ENCODE measurements at places on chromosomes 13 and 19.
A peak's percentile ranks its signal among the peaks of the same experiment; 100 is the strongest.

GRCh38 chr19:40807147-40808020 lies 8.4 kb downstream of the EGLN2 start:
- DNase-seq = no peak

DNA sequence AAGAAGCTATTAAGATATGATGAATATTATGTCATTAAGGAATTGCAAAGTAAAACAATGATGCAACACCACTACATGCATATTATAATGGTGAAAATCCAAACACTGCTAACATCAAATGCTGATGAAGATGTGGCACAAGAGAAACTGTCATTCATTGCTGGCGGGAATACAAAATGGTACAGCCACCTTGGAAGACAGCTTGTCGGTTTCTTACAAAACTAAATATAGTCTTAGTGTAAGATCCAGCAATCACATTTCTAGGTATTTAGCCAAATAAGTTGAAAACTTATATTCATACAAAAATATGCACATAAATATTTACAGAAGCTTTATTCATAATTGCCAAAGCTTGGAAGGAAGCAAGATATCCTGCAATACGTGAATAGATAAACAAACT lies 114.9 kb upstream of the EDNRB start:
- no peak for DNase-seq

GRCh38 chr19:2326699-2327360 lies 1.6 kb downstream of the LSM7 start:
- no peak for DNase-seq

DNA sequence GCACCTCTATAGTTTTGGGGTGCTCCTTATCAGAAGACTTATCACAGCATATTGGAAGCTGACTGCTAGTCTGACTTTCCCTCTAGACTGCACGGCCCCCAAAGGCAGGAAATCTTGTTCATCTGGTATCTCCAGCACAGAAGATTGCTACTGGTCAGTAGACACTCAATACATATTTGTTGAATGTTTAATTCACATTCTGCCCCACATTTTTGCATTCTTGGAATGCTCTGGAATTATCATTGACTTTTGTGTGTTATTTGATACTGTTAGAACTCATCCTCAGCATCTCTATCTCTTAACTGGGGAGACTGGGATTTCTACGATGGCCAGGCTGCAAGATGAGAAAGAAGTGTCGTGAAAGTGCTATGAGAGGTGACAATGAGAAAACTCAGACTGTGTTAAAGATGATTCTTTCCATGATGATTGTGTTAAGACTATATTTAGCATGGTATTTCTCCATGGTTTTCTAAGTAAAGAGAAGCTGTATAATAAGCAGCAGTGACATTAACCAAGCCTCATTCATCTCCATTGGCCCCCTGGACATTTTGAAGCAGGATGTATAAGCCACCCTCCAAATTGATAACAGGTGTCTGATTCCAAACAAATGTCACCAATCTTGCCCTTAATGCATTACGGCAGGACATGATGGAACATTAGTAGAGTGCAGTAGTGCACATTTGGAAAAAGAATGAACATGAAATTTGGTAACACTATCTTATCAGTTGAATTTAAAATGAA lies 440.9 kb downstream of the RFC3 start:
- no peak for DNase-seq

- no peak for DNase-seq
These were observed 37.7 kb downstream of the RGCC start for GRCh38 chr13:41495044-41495443.

DNA sequence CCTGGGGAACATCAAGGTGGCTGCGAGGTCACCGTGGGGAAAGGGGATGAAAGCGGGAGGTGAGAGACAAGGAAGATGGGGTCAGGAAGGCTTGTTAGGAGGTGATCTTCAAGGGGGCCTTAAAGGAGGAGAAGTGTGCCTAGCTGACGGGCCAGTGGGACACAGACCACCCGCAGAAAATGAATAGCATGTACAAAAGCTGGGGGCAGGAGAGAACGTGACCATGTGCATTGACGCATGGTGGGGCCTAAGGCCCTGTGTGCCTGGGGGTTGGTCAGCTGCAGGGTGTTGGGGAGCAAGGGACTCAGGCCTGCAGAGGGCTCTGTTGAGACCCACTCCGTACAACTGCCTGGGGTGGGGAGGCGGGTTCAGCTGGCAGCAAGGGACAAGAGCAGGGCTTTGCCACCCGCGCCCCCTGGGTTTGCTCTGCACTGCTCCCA lies 5.9 kb downstream of the RAB8A start:
- no peak for DNase-seq

GRCh38 chr19:47124937-47125668 lies 5.5 kb upstream of the SAE1 start:
- DNase-seq = no peak

DNA sequence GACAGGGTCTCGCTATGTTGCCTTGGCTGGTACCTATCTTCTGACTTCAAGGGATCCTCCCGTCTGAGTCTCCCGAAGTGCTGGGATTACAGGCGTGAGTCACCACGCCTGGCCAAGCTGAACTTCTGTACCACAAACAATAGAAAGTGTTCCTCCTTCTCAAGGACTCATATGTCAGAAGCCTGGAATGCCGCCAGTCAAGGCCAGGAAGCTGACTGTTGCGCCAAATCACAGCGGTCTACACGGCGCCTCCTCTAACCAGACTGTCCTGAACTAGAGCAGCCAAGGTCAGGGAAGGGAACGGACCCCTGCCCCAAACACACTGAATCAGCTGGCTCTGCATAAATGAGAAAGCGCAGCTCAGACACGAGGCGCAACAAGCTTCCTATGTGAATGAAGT lies 14.6 kb downstream of the RAB20 start:
- no peak for DNase-seq

GRCh38 chr19:19649580-19649995 lies 6.1 kb upstream of the GMIP start:
- no peak for DNase-seq

DNA sequence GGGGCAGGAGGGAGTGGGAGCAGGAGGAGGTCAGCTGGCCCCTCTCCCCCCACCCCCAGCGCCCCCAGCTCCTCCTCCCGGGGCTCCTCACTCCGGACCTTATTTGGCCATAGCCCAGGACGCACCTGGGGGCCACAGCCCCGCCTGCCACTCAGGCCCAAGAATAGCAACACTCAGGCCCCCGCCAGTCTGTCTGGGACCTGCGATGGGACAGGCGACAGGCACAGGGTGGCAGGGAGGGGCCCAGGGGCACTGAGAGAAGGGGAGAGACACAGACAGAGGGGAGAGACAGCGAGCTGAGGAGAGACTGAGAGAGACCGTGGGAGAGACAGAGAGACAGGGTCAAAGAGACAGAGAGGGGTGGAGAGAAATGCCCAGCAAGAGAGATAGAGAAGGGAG lies 10.2 kb downstream of the JOSD2 start:
- DNase-seq = no peak

GRCh38 chr19:3080286-3080685 lies 13.9 kb upstream of the GNA11 start:
- DNase-seq = no peak

DNA sequence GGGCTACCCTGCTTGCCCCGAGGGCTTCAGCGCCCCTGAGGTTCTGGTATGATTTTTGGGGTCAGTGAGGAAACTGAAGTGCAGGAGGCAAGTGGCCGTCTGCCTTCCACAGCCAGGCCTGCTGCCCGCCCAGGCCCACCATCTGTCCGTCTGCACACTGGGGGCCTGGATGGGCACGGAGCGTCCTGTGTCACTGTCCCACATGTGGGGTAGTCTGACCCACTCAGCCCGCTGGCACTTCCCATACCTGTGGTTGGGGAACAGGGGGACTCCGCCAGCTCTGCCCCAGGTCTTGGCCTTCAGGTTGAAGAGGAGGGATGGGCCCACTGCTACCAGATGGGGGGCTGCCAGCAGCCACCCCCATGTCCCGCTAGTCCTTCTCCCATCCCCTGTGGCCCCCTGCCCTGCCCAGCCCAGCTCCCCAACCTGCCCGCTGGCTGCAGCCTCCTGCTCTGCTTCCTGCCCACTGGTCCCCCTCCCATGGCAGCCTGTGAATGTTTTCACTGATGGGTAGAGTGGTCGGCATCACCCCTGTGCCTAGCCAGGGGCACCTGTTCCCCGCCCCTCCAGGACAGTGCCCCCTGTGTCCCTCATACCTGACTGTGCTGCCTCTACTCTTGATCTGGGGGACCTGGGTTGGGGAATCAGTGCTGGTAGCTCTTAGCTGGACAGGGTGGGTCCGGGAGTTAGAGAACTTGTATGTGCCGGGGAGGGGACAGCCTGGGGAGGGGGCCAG lies 9.5 kb downstream of the PIAS4 start:
- DNase-seq = no peak

DNA sequence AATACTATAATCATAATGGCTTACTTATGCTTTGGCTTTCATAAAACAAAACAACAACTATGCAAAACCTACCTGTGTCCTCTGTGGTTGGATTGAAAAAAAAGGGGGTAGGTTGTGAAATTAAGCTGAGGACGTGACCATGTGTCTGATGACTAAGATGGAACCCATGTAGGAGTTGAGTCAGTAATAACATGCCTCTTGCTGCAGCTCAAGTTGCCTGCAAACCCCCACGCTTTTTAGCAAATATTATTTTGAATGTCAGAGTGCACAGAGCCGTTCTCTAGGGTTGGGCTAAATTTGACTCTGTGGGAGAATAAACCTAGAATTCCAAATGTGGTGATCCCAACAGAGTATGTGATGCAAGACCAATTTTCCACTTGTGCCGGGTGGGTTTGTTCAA lies 209.3 kb downstream of the KCNRG start:
- DNase-seq = no peak

- DNase-seq = peak; percentile 67
These were observed 44.3 kb downstream of the BBC3 start for GRCh38 chr19:47186446-47187334.

DNA sequence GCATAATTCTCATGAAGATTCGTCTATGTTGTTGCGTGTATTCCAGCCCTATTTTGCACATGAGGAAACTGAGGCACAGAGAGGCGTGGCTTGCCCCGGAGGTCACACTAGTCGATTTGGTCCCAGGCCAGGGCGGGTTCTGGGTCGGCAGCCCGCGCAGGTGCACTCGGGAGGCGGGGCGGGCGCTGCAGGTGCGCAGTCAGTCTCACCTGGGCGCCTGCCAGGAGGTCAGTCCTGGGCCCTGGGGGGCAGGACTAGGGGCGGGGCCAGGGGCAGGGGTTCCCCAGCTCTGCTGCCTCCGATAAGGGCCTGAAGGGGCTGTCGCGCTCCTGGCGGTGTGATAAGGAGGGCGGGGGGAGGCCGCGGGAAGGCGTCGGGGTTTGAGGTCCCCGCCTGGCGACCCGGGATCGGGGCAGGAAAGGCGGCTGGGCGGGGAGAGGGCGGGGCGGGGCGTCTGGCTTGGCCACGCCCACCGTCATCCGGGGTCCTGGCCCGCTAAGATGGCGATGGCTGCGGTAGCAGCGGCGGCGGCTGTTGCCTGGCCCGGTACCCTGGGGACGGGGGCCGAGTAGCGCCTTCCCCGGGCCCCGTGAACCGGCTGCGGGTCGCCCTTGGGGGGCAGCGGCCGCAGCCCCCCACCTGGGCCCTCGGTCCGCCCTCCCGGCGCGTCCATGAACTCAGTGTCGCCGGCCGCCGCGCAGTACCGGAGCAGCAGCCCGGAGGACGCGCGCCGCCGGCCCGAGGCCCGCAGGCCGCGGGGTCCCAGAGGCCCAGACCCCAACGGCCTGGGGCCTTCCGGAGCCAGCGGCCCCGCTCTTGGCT lies at the start of gene ATG4D:
ATG4D (plus strand) TSS at position 485 of the 822 bp plus-strand sequence; CDS start at position 672, 187 bp downstream.
- peak; percentile 71 for DNase-seq

GRCh38 chr13:97433727-97434396 lies at the start of gene RAP2A:
RAP2A (plus strand) TSS chr13:97434169; CDS start chr13:97434471, 302 bp downstream.
- DNase-seq = peak; percentile 87

GRCh38 chr13:63327584-63327983 lies 1911.9 kb upstream of the PCDH20 start:
- no peak for DNase-seq

DNA sequence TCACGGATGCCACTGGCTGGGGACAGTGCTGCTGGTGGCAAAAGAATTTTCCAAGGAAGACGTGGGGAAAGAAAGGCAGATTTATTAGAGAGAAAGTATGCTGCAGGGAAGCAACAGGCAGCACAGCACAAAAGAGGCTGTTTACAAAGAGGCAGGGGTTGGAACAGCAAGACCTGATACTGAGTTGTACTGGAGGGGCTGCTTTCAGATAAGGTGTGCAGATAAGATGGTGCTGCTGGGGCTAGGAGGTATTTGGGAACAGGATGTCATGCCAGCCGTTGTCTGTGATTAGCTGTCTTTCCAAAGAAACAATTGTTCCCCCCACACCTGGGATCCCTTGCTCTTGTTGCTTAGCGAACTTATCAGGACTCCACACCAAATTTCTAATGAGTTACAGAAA lies 2023.3 kb upstream of the PCDH20 start:
- DNase-seq = no peak

GRCh38 chr13:47875201-47875600 lies 125.9 kb downstream of the SUCLA2 start:
- no peak for DNase-seq

- no peak for DNase-seq
These were observed 42.7 kb downstream of the ANKRD10 start for GRCh38 chr13:110872034-110872767.

DNA sequence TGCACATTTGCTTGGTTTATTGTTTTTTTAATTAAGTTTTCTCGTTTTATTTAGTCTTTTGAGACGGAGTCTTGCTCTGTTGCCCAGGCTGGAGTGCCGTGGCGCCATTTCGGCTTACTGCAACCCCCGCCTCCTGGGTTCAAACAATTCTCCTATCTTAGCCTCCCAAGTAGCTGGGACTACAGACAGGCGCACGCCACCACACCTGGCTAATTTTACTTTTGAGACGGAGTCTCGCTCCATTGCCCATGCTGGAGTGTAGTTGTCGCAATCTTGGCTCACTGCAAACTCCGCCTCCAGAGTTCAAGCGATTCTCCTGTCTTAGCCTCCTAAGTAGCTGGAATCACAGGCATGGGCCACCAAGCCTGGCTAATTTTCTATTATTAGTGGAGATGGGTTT lies 1.3 kb downstream of the RPS9 start:
- no peak for DNase-seq

DNA sequence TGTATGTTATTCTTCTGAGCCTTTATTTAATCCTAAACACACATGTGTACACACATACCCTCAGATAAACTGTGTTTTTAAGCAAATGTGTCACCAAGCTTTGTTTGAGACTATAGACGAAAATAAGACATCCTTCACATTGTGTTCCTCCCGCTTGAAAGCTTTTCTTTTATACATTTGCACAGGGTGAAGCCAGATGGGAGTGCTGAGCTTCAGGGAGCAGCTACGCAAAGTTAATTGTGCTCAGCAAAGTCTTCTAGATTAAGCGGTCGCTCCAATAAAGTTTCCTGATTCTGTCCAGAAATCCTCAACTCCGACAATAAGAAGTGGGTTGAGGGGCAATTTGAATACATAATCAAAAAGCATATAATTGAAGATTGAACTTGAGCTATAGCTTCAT lies 117.2 kb upstream of the ARGLU1 start:
- no peak for DNase-seq

- no peak for DNase-seq
These were observed 365.5 kb downstream of the PCDH9 start for GRCh38 chr13:66864627-66865026.
